ENCODE measurements at places on chromosomes 4 and X.

DNA sequence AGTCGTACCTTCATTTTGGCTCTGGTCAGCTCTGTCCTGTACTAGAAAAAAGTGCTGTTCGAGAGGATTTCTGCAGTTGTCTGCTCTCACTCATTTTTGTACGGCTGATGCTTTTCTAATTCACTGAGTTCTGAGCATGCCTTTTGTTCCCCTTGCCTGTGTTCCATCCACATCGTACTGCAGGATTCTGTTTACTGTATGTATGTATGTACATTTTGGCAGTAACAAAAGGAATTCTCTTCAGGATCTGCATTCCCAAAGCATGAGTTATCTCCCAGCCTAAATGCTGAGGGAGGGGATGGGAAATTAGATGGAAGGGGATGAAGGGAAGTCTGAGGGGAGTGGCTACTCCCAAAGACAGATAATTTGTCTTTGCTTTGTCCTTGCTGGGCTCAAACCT is 87.6 kb downstream of the GBA3 start:
- no peak for DNase-seq

GRCh38 chr4:159446266-159446976 is 343.5 kb downstream of the RAPGEF2 start:
- peak; percentile 42 for DNase-seq

- DNase-seq = no peak
Measured at GRCh38 chr4:170666909-170667308, 577.2 kb upstream of the AADAT start.

GRCh38 chr4:20254511-20255250 is 3.0 kb downstream of the SLIT2 start:
- peak; percentile 18 for DNase-seq

DNA sequence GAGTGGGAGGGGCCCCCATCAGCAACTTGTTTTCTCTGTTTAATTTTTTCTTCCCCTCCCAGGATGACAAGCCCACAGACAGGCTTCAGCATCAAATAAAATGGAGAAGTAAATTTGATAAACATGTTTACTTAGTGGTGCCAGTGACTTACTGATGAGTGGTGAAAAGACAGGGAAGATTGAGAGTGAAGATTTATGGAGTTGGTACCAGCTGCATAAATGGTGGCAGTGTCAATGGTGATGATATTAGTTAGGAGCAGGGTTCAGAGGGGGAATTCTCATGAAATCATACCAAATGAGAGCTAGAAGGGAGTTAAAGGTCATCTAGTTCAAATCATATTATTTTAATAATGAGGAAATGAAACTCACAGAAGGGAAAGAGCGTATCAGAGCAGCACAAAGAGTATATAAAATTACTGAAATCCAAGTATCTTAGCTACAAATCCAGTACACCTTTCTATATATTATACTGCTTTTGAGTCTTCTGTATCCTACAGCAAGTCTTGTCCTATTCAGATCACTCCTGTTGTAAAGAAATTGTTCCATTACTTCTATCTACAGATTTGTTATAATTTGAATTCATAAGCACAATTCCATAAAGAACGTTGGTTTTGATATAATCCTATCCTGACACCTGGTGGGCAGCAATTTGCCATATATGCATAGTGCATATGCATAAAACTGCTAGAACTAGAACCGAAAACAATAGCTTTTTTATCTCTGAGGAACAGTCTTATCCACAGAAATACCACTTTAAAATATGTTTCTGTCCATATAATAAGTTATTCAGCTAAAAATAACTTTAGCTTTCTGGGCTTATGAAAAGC is 5.0 kb downstream of the P2RY10 start:
- DNase-seq = no peak

GRCh38 chr4:4395849-4396627 is 9.1 kb downstream of the NSG1 start:
- peak; percentile 15 for DNase-seq

DNA sequence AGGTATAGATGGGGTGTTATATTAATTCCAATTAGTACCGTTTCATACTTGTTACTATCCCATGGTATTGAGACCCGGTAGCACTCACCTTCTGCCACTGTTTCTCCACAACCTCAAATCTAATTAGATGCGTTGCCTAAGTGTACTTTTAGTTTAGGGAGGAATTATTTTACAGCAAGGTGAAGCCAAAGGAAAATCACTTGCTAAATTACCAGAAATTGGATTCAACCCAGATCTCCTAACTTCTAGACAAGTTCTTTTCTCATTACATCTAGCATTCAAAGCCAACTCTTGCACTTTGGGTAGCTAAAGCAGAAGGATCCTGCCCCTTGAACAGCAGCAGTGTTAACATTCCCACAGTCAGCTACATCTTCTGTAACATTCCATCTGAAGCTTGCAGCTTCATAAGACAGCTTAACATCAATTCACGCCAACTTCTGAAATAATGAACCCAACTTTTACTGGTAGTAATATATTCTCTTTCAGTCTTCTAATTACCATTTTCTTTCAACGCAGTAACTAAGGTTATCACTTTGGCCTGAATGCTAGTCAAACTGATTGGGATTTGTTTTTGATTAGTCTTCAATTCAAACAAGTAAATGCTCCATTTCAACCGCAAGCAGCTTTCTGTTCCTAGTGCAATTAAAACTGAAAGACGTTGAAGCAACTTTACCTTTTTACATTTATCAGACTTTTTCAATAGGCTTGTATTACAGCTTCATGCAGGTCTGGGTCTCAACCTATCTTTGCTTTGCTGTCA is 934 bp upstream of the SEC31A start:
- no peak for DNase-seq

- no peak for DNase-seq
Measured at GRCh38 chr4:142777045-142777743, 68.9 kb downstream of the INPP4B start.

GRCh38 chrX:50874876-50875275 is 35.7 kb upstream of the BMP15 start:
- DNase-seq = no peak

GRCh38 chr4:168577624-168578023 is 80.8 kb downstream of the PALLD start:
- DNase-seq = no peak

GRCh38 chrX:37785569-37785968 is 5.7 kb downstream of the CYBB start:
- no peak for DNase-seq

GRCh38 chr4:108168160-108168670 is 517 bp downstream of the LEF1 start:
- no peak for DNase-seq

- DNase-seq = no peak
Measured at GRCh38 chr4:110160618-110161017, 37.8 kb downstream of the ELOVL6 start.

DNA sequence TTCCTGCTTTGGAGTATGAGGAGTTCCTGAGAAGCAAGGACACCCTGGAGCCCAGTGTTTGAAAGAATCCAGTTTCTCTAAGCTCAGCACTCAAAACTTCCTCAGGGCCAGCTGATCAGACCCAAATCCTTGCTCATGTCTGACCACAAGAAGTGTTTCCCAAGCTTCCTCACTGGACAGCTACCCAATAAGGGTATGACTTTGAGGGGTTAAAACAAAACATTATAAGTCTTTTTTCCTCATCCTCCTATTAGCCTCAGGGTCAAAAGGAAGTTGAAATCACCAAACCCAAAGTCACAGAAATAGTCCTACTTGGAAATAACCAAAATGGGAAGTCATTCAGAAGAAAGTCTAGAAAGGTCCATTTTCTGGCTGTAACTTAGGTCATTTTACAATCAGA is 13.7 kb downstream of the ZBTB33 start:
- no peak for DNase-seq

Data from COR-L47 (cell line).